ENCODE measurements at places on chromosomes 7 and 10.

- DNase-seq = no peak
Observed at GRCh38 chr10:89474452-89474851, 60.1 kb downstream of the IFIT5 start.

- DNase-seq = no peak
Observed at GRCh38 chr7:55591282-55591931, 19.1 kb upstream of the VOPP1 start.

GRCh38 chr7:65325793-65326432 lies 47.7 kb upstream of the ZNF92 start:
- DNase-seq = no peak

DNA sequence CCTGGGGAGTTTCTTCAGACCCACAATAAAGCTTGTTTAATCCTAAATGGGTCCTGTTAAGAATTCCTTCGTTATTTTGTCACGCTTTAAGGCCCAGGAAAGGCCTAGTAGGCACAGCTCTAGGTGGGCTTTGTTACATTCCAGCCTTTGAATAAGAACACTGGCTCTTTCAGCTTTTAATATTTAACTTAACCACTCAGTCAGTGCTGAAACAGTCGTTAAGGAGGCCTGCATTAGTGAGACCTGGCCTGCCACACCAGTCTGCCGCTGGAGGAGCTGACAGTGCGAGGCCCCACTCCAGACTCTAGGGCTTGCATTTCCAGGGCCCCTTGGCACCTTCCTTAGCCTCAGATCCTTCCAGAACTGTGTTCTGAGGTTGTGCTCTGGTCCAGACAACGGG lies 351.4 kb downstream of the GLRX3 start:
- no peak for DNase-seq

DNA sequence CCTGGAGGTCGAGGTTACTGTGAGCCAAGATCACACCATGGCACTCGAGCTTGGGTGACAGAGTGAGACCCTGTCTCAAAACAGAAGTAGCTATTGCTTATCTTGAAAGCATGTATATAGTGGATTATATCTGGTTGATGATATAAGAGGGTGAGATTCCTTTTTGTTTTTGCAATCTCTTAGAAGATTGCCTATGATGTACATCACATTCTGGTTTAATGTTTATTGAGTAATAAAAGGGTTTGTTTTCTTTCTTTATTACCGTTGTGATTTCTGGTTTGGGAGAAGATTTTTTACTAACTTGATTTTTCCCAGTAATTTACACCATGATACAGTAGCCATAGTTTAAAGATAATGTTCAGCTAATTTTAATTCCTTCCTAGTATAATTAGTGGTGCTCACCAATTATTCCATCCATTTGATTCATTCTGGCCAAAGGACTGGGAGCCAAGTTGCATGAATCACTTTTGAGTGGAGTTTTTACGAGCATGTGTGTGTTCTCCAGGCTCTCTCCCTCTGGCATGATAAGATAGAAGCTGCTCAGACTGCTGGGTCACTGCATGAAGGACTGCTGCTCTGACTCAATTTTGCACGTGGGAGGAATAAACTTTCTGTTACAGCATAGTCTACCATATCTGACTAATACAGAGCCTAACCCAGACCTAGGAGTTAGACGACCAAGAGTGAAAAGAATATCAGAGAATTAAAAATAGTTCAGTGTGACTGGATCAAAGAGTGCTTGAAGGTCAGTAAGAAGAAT lies 13.5 kb upstream of the TSPAN13 start:
- no peak for DNase-seq

GRCh38 chr7:36514289-36515243 lies 124.9 kb downstream of the ANLN start:
- DNase-seq = no peak

DNA sequence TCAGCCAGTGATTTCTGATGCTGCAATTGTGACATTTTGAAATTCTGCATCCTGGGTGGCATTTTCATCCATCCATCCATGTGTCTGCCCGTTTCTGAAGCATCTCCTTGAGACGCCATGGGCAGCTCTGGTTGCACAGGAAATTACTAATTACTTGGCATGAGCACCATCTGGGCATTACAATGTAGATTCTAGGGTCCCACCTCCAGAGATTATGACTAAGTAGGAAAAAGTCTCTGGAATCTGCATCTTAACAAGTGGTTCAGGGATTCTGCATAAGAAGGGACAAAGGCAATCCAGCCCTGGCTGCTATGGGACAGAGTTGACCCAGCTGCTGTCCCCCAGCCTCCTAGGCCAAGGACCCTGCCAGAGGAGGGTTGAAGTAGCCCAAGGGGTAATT lies 65.3 kb downstream of the CUZD1 start:
- no peak for DNase-seq

- DNase-seq = no peak
Observed at GRCh38 chr7:105402221-105403095, 13.7 kb upstream of the SRPK2 start.

DNA sequence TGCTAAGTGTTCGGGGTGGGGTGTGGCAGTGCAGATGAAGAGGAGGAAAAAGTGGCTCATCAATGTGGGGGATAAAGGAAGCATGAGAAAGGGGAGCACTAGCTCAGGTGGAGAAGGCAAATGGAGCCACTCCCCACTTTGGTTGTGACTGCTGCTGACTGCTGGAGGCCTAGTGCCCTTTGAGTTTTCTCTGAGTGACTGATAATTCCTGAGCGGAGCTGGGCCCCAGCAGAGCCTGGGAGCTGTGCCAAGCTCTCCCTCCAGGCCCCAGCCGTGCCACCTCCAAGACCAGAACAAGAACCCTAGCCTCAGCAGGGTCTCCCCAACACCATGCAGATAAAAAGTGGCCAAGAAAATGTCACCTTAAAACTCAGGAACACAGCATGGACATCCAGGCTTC lies 9.7 kb upstream of the RASSF4 start:
- DNase-seq = no peak

- no peak for DNase-seq
Observed at GRCh38 chr7:35035511-35035961, 1.7 kb downstream of the DPY19L1 start.

GRCh38 chr10:18687706-18688105 lies 28.5 kb downstream of the ARL5B start:
- no peak for DNase-seq

GRCh38 chr7:68823996-68824780 lies 774.1 kb upstream of the AUTS2 start:
- DNase-seq = no peak

- DNase-seq = peak; percentile 55
Observed at GRCh38 chr7:70856901-70857630, 274.9 kb upstream of the GALNT17 start.

GRCh38 chr10:10830293-10830986 lies 187.2 kb upstream of the CELF2 start:
- no peak for DNase-seq

GRCh38 chr10:121088524-121088923 lies 237.4 kb downstream of the WDR11 start:
- no peak for DNase-seq

DNA sequence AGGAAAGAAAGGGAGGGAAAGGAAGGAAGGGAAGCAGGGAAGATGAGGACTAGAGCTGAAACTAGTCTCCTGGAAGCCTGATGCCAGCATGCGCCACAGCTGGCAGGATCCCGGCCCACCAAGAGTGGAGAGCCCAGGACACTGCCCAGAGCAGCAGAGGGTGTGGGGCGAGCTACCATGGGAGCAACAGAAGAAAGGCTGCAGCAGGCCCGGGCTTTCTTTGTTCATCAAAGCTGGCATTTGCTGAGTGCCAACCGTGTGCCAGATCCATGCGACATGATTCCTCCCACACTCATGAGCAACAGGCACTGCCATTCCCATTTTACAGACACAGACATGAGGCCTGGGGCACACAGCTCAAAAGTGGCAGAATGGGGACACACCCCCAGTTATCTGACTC lies 68.9 kb downstream of the FAM53B start:
- DNase-seq = no peak

GRCh38 chr7:111485701-111486380 lies 76.5 kb downstream of the IMMP2L start:
- DNase-seq = peak; percentile 34

DNA sequence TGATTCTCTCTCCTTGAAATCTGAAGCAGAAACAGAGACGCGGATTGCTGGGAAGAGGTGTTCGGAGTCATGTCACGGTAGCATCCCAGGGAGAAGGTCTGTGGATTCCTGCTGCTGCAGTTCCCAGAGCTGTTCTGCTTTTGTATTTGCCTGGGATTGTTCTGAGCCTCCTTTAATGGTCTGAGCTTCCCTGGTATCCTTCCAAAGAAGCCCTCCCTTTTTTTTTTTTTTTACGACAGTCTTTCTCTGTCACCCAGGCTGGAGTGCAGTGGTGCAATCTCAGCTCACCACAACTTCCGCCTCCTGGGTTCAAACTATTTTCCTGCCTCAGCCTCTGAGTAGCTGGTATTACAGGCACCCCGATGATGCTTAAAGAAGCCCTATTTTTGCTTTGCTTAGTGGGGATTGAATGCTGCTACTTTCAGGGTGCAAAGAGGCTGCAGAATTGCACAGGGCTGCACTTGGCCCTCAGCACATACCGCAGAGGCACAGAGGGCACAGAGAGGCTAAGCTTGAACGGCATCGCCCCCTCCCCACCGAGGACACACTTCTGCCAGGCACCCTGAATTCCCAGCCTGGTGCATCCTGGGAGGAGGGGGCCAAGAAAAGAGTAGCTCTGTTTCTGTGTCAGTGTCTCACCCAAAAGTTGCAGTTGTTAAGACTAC lies 208.6 kb upstream of the GALNT17 start:
- DNase-seq = no peak

DNA sequence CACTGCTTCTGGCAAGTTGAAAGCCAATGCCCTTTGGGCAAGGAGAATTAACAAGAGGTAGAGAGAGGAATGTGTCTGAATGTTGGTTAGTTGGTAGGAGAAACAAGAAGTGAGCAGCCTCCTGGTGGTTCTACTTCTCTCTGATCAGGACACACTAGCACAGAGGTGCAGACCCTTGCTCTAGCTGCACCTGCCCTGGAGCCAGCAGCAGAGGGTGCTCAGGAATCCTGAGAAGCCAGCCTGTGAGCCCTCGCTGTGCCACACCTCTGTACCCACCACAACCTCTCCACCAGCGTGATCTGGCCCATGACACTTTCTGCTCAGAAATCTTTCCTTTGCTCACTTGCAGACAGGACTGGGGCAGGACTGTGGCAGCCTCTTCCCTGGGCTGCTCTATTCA lies 364.7 kb downstream of the RPS24 start:
- no peak for DNase-seq

- no peak for DNase-seq
Observed at GRCh38 chr10:44576702-44577191, 191.8 kb upstream of the CXCL12 start.

- no peak for DNase-seq
Observed at GRCh38 chr10:27035163-27035562, 65.1 kb downstream of the ANKRD26 start.

DNA sequence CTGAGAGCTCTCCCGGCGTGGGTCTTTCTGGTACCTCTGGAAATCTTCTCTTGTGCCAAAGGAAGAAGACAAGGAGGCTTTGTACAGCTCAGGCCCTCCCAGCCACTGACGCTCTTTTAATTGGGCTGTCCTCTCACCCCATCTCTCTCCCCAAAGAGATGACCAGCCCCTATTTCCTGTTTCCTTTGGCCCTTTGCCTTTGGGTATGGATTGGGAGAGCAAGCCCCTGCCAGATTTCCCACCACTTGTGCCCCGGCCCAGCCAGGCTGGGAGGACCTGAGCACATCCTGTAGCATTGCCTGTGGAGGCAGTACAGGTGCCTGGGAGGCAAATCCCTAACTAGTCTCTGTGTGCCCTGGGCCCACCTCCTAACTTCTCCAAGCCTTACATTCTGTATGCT lies 5.7 kb upstream of the PLAC9 start:
- no peak for DNase-seq

GRCh38 chr7:48416327-48416908 lies 245.2 kb downstream of the ABCA13 start:
- DNase-seq = no peak

- DNase-seq = no peak
Observed at GRCh38 chr10:69439813-69440506, 11.3 kb upstream of the TSPAN15 start.

GRCh38 chr10:102065561-102066398 lies 631 bp downstream of the HPS6 start:
- DNase-seq = no peak

GRCh38 chr10:120085096-120085796 lies 192.7 kb downstream of the SEC23IP start:
- no peak for DNase-seq

- no peak for DNase-seq
Observed at GRCh38 chr7:73739387-73739767, 775 bp upstream of the ABHD11 start.

- DNase-seq = no peak
Observed at GRCh38 chr7:127888825-127889224, 142.4 kb downstream of the LRRC4 start.

GRCh38 chr10:96374004-96374403 lies 15.2 kb upstream of the OPALIN start:
- no peak for DNase-seq

DNA sequence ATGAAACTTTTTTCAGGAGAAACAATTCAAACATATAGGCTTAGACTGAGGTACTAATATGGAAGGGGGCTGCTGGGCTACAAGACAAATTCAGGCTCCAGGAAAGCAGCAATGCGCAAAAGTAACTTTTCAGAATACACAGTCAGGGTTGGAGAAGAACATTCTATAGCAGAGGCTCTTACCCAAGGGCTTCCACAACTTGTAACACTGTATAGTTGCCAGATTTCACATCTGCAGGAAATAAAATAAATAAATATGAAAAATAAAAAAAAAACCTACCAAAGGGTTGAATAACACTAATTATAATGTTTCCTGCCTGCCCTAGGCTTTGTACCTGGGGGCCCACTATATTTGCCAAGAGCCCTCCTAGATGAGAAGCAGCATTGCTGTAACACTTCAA lies 14.3 kb downstream of the MMS19 start:
- DNase-seq = no peak

DNA sequence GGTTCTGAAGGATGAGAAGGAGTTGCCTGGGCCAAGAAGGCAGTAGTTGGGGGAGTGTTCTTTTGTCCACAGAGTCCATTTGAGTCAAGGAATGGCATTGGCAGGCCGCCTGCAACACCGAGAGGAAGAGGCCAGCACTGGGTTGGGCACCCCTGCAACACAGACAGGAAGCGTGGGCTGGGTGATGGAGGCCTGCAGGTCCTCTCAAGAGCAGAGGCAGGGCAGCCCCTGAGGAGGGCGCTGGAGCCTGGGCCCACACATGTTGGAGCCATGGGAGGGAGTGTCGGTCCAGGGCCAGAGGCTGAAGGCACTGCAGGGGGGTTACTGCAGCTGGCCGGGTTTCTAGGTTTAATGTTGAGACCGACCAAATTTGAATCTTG lies 137.3 kb downstream of the PTPN20 start:
- no peak for DNase-seq

- DNase-seq = no peak
Observed at GRCh38 chr10:5538446-5538845, 13.7 kb downstream of the CALML3 start.

- no peak for DNase-seq
Observed at GRCh38 chr7:28893888-28894287, 64.2 kb downstream of the TRIL start.
